T-helper 9 cell (primary cell): ENCODE measurements at places on chromosomes 7 and 10.
A peak's percentile ranks its signal among the peaks of the same experiment; 100 is the strongest.

- no peak for DNase-seq
Observed at GRCh38 chr7:114588506-114588905, 173.9 kb downstream of the FOXP2 start.

- DNase-seq = no peak
Observed at GRCh38 chr10:132308587-132309470, 1.1 kb upstream of the STK32C start.

DNA sequence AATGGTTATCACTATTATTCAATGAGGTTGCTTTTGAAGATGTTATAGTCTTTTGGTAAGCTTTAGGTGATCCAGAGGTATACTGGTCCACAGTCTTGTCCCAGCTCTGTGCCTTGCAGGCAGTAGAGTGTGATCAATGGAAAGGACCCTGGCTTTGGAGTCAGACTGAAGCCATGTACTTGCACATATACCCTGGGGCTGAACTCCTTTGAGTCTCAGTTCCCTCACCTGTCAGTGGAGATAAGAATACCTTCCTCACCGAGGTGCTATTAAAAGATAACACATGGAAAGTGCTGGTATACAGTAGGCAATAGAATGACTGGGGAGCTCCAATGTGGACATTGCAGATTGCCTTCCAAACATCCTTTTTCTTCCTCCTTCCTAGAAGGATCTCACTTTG lies 16.0 kb upstream of the PDLIM1 start:
- DNase-seq = no peak

- DNase-seq = no peak
Observed at GRCh38 chr10:11725912-11726311, 16.3 kb upstream of the ECHDC3 start.

DNA sequence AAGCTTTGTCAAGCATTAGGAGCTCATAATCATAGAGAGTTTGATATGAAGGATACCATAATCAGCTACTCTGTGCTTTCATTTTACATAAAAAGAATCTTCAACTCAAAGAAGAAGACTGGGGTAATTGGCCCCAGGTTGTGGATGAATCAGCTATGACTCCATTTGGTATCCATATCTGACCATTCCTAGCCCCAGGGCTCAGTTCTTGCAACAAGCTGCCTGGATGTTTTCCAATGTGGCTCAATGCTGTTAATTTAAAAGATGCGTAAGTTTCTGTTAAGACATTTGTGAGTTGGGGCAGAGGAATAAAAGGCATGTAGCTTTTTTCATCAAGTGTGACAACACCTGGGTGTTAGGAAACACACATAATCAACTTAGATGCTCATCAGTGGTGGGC lies 951.1 kb downstream of the NRG3 start:
- DNase-seq = no peak

- DNase-seq = no peak
Observed at GRCh38 chr7:22176791-22177412, 180.1 kb downstream of the RAPGEF5 start.

GRCh38 chr10:9469663-9470205 lies 1415.2 kb downstream of the GATA3 start:
- DNase-seq = no peak

- DNase-seq = no peak
Observed at GRCh38 chr10:96746503-96746902, 26.2 kb upstream of the PIK3AP1 start.

DNA sequence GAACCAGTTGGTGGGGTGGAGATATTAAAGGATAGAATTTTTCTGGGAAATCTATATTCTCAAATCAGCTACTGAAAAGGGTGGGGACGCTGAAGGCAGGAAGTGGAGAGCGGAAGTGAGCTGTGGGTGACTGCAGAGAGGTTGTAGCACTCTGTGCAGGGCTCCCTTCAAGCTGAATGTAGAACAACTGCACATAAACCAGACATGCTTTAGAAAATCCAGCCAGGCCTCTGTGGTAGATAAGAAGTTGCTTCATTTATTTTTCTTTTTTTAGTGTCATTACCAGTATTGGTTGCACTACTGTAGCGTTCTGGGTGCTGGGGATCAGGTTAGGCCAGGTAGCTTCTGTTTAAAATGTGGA lies 127.8 kb downstream of the CELF2 start:
- DNase-seq = peak; percentile 50

GRCh38 chr10:72421885-72422540 lies 67.3 kb upstream of the DNAJB12 start:
- DNase-seq = no peak

DNA sequence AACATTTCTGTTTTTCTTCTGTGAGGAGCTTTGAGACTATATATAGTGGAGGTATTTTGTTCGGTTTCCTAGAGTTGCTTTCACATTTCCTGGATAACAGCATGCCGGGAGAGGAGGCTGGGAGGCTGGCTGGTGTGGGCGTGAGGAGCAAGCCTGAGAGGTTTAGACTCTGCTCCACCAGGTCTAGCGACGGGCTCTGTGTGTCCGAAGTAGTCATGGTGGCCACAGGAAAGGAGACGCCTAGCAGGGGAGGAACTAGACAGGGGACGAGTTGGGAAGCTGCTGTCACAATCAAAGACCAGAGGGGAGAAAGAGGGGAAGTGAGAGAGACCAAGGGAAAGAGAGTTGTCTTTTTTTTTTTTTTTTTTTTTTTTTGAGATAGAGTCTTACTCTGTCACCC lies 19.6 kb downstream of the PTPRE start:
- DNase-seq = no peak

GRCh38 chr7:29812185-29812876 lies 6.0 kb downstream of the WIPF3 start:
- no peak for DNase-seq

DNA sequence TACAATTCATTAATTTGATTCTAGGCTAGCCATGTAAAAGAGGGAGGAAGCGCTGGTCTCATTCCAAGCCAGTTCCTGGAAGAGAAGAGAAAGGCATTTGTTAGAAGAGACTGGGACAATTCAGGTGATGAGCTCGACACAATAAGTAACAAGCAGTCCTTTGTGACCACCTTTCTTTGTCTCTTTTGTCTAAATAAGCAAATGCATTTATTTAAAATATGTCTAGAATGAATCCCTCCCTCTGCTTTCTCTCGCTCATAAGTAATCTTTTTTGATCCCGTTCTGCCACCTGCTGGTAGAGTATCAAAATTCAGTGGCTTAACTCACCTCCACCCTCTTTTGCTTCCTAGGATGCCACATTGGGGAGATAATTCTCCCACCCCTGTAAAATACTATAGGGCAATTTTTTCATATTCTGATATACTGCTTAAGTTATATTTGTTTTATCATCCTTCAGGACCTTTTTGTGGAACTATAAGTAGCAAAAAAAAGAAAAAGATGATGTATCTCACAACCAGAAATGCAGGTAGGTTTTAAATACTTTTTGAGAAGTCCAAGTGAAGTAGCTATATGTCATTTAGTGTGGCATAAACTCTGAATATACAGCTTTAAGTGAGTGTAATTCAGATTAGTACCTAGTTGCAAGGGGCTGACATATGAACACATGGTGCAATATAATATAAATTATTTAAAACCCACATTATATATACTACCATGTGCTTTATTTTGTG lies 91.5 kb downstream of the GSDME start:
- peak; percentile 17 for DNase-seq

DNA sequence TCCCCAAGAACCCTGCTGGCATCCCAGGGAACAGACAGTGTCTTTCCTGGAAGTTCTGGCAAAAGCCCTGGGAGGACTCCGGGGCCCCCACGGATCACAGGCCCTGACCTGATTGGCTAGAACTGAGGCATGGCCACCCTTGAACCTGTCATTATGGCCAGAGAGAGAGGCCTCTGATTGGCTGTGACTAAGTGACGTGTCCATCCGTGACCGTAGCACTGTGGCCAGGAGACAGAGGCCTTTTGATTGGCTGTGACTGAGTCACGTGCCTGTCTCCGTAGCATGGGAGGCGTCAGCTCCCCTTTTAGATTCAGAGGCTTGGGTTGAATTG lies 163.8 kb downstream of the RGS10 start:
- no peak for DNase-seq

GRCh38 chr10:73742454-73742734 lies 1.8 kb upstream of the SEC24C start:
- DNase-seq = no peak

- no peak for DNase-seq
Observed at GRCh38 chr10:30115626-30115940, 56.2 kb upstream of the JCAD start.

GRCh38 chr7:22051886-22052673 lies 106.4 kb upstream of the CDCA7L start:
- DNase-seq = no peak

DNA sequence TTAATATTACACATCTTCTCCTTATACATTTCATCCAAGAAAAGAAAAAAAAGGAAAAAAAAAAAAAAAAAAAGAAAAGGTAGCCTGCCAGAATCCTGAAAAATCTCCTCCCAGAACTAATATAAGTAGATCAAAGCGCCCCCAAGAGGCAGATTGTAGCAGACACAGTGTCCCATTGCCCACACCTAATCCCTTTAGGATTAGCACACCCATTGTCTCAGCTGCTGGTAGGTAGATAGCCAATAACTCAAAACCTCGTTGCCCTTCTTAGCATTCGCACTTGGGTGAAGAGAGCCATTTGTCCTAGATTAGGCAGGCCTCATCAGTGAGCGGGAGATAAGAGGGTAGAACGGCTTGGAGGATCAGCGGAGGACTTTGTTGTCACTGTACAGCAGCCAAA lies 100.2 kb upstream of the SORCS1 start:
- no peak for DNase-seq

GRCh38 chr10:103712898-103713498 lies 142.4 kb downstream of the SH3PXD2A start:
- peak; percentile 78 for DNase-seq

- no peak for DNase-seq
Observed at GRCh38 chr7:99742737-99743394, 7.9 kb upstream of the CYP3A7 start.

- no peak for DNase-seq
Observed at GRCh38 chr10:86905429-86905828, 52.0 kb downstream of the MMRN2 start.

- no peak for DNase-seq
Observed at GRCh38 chr7:8751557-8752231, 318.3 kb downstream of the NXPH1 start.

- DNase-seq = no peak
Observed at GRCh38 chr7:84204655-84205054, 10.1 kb upstream of the SEMA3A start.

DNA sequence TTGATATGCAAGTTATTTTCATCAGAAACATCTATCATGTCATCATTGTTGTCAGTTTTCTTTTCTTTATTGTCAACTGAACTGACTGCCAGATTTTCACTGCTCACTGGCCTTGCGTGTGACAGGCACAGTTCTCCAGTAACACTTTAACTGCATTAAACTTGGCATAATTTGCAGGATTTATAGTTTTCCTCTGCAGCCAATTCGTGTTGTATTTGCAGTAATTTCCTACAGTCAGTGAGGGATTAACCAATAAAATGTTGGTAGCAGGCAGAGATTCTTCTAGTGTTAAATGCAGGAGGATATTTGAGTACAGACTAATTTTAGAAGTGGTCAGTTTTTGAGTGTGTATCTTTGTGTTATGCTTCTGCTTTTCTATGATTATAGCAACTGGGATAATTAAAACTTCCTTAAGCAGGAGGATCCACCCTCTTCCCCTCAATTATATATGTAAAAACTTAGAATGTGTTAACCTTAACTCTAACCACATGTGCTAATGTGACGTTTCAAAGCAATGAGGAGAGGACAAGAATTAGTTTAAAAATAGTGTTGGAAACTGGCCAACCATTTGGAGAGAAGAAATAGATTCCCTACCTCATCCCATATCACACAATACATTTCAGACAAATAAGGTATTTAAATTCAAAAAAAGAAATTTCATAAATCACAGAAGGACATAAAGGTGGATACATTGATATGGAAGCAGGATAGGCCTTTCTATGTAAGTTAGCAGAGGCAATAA lies 365.5 kb upstream of the BMPER start:
- no peak for DNase-seq

GRCh38 chr10:95240811-95241210 lies 46.8 kb downstream of the ACSM6 start:
- DNase-seq = no peak

- DNase-seq = no peak
Observed at GRCh38 chr7:29853072-29853471, 46.8 kb downstream of the WIPF3 start.

GRCh38 chr10:32600317-32600716 lies 154.4 kb downstream of the CCDC7 start:
- no peak for DNase-seq

- DNase-seq = no peak
Observed at GRCh38 chr10:110786172-110786571, 85.6 kb upstream of the PDCD4 start.

DNA sequence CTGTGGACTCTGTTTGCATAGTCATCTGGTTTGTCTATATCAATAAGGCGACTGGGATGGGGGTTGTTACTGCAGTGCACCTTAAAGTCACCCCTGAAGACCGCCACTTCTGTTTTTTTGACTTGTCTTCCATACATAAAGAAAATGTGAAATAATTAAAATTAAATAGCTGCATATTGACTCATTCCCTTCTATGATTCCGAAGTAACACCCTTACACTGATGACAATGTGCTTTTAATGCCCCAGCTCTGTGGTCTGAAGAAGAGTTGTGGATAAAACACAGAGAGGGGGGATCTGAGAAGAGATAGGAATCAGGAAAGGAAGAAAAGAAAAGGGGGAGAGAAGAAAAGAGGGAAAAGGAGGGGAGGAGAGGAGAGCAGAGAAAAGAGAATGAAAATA lies 796.9 kb upstream of the MBL2 start:
- no peak for DNase-seq

DNA sequence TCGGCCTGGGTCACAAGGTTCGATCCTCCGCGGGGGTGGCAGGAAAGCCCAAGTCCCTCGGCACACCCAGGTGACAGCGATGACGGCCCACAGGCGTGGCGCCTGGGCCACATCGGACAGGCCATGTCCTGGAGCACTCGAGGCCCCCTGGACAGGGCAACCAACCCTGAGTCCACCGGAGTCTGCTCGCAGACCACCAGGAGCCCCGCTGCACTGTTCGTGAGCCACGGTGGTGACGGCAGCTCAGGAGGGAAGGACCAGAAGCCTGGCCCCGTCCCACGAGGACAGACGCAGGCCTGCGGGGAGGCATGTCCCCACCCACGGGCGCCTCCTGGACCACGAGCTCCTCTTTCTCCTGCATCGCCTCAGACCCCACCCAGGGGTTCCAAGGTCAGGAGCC lies 22.4 kb upstream of the GPR146 start:
- no peak for DNase-seq

DNA sequence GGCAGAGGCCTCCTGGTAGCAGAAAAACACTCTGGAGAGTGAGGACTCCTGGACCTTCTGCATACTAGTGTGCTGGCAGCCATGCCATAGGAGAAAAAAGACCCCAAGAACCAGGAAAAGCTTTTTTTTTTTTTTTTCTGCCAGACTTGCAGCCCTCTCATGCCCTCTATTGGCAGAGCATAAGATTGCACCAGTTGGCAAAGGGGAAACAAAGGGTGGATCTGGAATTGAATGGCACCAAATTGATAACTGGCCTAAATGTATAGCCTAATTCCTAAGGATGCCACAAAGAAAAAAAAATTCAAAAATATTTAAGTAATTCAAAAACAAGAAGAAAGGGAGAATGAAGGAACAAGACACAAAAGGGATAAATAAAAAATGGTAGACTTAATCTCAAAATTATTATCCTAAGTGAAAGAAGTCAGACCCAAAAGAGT lies 112.5 kb upstream of the GHITM start:
- DNase-seq = no peak

- no peak for DNase-seq
Observed at GRCh38 chr10:97144297-97144696, 41.5 kb downstream of the SLIT1 start.
